ENCODE measurements at places on chromosomes 7 and 10. TPM values are rescaled to one million over a fixed set of nuclear protein-coding genes. Genes with fewer than 3 reads are reported as not detected.

The POMZP3 gene
- 13.2 TPM for total RNA-seq

The DPP6 gene
- not detected for total RNA-seq

GRCh38 chr7:102125127-102125596, 161.5 kb upstream of the SH2B2 start:
- peak; percentile 6 for DNase-seq
- no peak overlapping the region for H3K27ac ChIP-seq
- H3K27me3 ChIP-seq: no peaks in the 10 kb centered on the region
- no peak overlapping the region for H3K4me3 ChIP-seq
- peaks cover 10% of the 10 kb centered on the region for H3K4me1 ChIP-seq

GRCh38 chr10:12643279-12643678, 293.9 kb downstream of the CAMK1D start:
- H3K4me1 ChIP-seq: peaks cover 18% of the 10 kb centered on the region
- H3K4me3 ChIP-seq: no peak overlapping the region
- H3K36me3 ChIP-seq: no peaks in the 10 kb centered on the region
- no peak overlapping the region for H3K27ac ChIP-seq
- DNase-seq: no peak

GRCh38 chr10:110436554-110437350, 61.0 kb upstream of the DUSP5 start:
- peaks cover 4% of the 10 kb centered on the region for H3K4me1 ChIP-seq
- no peaks in the 10 kb centered on the region for H3K36me3 ChIP-seq
- no peak overlapping the region for H3K27ac ChIP-seq
- no peak overlapping the region for H3K4me3 ChIP-seq

The PTPN12 gene
- 10.9 TPM for total RNA-seq
